ENCODE measurements at places on chromosomes 7 and 10.

- DNase-seq = peak; percentile 64
These were observed 153.8 kb downstream of the COBL start for GRCh38 chr7:51162724-51163329.

- DNase-seq = no peak
These were observed 29.4 kb downstream of the GRID1 start for GRCh38 chr10:86337121-86337601.

DNA sequence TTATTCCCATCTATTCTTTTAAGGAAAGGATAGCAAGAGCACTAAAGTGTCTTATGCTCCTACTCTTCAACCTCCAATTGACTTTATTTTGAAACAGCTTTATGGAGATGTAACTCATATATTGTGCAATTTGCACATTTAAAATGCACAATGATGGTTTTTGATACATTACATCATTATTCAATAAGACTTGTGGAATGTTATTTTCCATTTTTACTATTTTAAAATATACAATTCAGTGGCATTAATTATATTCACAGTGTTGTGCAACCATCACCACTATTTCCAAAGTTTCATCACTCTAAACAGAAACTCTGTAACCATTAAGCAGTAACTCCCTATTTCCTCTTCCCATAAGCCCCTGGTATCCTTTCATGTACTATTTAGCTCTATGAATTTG, 489.8 kb downstream of the NEBL start:
- DNase-seq = no peak

DNA sequence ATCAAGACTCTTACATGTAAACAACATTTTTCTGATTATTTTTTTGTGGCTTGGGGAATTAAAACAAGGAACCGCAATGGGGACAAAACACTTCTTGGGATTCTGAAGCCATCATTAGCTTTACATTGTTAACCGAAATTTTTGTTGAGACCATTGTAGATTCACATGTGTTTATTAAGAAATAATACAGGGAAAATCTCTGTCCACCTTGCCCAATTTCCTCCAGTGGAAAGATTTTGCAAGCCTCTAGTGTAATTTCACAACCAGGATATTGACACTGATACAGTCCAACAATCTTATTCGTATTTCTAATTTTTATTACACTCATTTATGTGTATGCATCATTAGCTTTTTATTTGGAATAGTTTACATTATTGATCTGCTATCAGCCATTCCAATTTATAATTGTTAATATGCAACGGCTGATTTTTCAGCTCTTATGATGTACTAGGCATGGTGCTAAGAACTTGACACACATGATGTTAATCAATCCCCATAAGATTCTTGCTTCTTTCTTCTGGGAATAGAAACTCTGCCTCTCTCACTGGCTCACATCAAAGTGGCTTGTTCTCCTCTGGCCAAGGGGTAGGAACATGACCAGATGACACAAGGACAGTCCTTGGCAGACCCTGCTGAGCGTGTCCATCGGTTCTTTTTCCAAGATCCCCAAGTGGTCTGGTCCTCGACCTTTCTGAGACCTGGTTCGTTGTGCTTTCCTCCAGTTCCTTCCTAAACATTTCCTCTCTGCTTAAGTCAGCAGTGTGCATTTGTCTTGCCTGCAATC, 137.6 kb downstream of the ADAM12 start:
- no peak for DNase-seq

DNA sequence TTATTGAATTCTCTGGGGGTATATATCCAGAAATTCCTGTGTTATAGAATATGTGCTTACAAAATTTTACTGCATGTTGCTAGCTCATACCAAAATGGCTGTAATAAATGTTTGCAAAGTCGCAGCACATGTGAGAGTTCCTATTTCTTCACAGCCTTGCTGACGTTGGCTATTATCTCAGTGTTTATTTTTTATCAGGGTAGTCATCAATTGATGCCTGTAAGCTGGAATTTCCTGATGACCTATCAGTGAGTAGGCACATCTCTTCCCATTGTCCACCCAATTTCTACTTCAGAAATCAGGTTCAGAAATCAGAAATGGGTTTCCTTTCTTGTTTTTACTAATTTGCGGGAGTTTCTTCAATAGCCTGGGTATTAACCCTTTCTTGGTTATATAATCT, 268.1 kb upstream of the FZD8 start:
- DNase-seq = no peak

- DNase-seq = no peak
These were observed 16.7 kb downstream of the HABP2 start for GRCh38 chr10:113569576-113569975.

Measured in HepG2 (cell line).